ENCODE measurements at places on chromosomes 6 and 20. TPM values are rescaled to one million over a fixed set of nuclear protein-coding genes. Genes with fewer than 3 reads are reported as not detected.

DNA sequence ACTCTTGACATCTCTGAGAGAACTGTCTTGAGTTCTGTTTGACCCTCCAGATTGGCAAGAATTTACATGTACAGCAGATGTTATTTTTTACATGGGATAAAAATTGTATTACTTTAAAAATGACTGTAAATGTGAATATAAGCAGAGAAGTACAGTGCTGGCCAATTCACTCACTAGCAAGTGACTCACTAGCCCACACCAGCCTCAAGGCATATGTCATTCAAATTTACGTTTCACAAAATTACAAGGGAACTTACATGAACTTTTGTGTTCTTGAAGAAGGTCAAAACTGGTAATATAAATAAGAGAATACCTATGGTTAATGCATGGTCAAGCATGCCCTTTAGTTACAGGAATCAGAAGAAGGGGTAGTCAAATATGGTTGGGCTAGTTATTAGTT, 54.0 kb upstream of the HMGCLL1 start:
- H3K27me3 ChIP-seq, result no peaks in the 10 kb centered on the region
- no peak for DNase-seq
- H3K4me1 ChIP-seq, result peaks cover 5% of the 10 kb centered on the region

GRCh38 chr6:128918886-128919285, 35.9 kb downstream of the LAMA2 start:
- H3K4me3 ChIP-seq, result no peak overlapping the region
- no peaks in the 10 kb centered on the region for H3K36me3 ChIP-seq
- no peaks in the 10 kb centered on the region for H3K4me1 ChIP-seq
- no peaks in the 10 kb centered on the region for H3K27me3 ChIP-seq
- no peak overlapping the region for H3K27ac ChIP-seq

STMN3 gene
- total RNA-seq, result 27.9 TPM

DNA sequence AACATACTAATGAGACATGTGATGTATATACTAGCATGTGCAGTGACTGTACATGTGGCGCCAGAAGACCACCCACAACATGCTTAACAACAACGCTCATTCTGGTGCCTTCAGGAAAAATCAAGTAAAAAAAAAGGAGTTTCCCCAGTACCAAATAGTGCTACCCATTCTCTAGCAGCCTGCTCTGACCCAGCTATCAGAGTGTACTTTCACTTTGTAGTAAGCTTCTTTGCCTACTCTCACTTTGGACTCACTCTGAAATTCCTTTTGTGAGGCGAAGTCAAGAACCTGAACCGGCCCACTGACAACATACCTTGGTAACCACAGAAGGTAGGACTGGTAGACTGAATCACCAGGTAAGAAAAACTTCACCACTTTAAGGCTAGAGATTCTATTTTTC, 1100.0 kb downstream of the GRIK2 start:
- DNase-seq, result no peak
- no peaks in the 10 kb centered on the region for H3K27me3 ChIP-seq
- no peak overlapping the region for H3K4me3 ChIP-seq
- no peak overlapping the region for H3K27ac ChIP-seq
- H3K4me1 ChIP-seq, result no peaks in the 10 kb centered on the region

RSPH4A gene
- total RNA-seq, result 0.20 TPM

Measured in Caco-2 (cell line).